NCI-H1694 (cell line): ENCODE measurements at places on chromosomes 3 and 15.

DNA sequence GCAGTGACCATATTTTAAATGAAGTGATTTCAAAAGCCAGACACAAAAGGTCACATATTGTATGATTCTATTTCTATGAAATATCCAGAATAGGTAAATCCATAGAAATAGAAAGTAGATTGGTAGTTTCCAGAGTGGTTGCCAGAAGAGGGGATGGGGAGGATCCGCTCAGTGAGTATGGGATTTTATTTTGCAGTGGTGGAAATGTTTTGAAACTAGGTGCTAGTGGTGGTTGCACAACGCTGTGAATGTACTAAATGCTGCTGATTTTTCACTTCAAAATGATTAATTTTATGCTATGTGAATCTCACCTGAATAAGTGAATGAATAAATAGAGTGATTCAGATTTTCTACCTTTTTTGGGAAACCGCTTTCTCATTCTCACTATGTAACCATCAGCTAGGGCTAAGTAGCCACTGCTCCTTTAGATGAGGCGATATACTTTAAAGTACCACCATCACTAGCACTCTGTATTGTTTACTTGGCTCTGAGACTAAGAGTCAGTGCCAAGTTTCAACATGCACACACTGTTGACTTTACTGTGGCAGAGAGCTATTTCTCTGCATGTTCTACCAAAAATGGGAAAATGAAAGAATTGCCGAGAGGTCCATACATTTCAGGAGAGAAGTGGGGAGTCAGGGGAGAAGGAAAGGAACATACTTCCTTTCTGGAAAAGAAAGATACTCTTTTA is 90.7 kb upstream of the GOLIM4 start:
- DNase-seq: no peak

GRCh38 chr3:194244167-194244566 is 107.0 kb downstream of the CPN2 start:
- DNase-seq: no peak

DNA sequence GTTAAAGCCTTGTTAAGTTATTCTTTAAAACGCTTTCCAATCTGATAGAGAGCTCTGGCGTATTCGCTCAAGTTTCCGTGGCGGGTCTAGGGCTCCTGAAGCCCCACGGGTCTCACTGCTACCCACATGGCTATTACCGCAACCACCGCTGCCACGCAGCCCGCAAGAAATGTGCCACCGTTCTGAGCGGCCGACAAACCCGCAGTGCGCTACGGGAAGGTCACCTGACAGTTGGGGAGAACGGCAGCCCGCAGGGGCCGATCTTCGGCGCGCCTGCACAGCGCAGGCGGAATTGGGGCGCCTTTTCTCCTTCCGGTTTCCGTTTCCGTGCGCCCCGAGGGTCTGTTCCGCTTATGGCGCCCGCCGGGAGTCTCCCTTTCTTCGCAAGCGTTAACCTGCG is 76.6 kb upstream of the SNRPN start:
- DNase-seq: no peak

DNA sequence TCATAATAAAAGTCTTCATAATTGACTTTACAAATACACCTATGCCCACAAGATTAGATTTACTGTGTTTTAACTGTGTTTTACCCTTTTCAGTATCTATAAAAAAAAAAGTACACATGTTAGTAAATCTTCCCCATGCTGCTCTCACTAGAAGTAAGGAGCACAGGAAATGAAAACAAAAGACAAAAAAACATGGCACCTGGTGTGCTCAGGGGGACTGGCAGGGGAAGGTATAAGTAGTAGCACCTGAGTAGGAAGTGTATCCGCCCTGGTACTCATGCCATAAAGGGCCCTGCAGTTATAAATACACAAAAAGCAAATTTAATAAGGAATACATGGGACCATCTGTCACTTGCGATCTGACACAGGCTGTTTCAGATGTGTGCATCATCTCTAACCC is 8.9 kb upstream of the ALDH1A2 start:
- no peak for DNase-seq

DNA sequence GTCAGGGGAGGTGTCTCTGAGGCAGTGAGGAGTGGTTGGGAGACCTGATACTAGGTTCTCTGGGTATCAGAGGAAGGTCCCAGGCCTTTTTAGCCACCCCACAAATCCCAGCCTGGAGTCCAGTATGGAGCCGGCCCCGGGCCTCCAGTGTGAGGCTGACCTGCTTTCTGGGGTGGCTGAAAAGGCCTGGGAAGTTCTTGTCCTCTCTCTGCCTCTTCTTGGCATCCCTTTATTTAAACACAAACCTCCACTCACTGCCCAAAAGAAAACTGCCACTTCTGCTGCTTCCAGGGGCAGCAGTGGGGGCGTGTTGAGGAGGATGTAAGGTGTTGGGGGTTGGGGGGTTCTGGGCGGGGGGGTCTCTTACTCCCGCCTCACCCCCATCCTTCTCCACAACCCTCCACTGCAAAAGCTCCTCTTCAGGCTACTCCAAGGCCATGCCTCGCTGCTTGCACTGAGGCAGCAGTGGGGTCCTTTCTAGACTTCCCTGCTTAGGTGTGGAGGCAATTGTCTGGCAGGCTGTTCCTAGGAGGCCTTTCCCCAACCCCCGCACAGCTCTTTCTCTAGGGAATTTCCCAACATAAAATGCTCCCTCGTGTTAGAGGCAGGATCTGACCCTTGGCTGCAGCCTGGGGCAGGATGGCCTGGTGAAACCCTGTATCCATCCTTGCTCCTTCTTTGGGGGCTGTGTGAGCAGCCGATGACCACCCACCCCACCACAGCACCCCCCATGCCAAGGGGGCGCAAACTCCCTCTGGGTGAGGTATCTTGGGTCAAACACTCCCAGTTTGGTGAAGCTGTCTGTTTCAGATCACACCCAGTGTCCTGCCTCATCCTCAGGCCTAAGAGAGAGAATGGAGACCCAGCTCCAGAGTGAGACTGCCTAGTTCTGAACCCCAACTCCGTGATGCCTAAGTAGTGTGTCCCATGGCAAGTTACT is 12.1 kb upstream of the RAD18 start:
- DNase-seq: no peak

DNA sequence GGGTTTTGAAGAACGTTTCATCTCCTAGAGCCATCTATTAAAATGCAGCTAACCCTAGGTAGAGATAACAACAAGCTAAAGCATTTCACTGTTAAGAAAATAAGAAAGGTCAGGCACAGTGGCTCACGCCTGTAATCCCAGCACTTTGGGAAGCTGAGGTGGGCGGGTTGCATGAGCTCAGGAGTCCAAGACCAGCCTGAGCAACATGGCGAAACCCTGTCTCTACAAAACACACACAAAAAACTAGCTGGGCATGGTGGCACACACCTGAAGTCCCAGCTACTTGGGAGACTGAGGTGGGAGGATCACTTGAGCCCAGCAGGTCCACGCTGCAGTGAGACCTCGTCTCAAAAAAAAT is 5.4 kb upstream of the TBC1D5 start:
- no peak for DNase-seq

DNA sequence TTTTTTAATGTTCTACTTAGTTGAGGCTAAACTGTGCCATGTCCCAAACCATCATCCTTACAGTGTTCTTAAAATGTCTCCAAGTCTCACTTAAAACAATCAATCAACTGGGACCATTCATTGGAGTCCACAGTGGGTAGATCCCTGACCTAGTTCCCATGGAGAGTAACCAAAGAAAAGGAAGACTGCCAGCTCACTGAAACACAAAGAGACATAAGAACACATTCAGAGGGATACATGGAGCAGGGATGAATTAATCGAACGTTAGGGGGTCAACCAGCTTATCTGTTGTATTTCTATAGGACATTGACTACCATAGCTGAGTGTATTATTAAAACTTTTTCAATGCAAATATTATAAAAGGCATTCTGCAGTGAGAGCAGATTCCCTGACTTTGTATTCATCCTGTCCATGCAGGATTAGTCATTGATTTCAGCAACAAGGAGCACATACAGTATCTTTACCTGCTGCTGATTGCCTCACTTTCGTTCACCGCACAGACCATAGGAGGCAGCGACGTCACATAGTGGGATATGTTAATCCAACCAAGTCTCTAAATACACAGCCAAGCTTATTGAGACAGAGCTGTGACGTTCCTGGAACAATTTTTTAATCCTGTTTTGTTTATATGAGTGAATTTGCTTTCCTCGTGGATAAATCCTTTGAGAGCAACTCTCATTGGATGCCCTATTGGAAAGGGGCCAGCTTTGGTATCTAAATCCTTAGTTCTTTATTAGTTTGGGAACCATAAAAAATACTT is 364.9 kb upstream of the RBMS3 start:
- DNase-seq: no peak
